ENCODE measurements at places on chromosomes 6 and 20. TPM values are rescaled to one million over a fixed set of nuclear protein-coding genes. Genes with fewer than 3 reads are reported as not detected.

The BPI gene
- total RNA-seq = not detected

DNA sequence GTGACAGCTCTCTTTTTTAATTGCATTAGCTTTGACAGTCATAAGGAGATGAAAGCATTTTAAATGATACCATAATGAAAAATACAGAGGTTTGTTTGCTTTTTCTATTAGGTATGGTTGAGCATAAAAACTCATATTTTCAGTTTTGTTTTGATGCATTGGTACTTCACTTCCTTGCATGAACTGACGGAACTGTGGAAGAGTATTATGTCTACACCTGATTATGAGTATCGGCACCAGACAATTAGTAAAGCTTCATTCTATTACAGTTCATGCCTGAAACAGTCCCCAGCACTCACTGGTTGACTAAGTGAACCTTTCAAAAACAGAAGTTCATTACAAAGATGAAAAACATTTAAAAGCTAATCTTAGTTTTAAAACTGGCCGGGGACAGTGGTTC lies 593.0 kb downstream of the GRIK2 start:
- no peak for ATAC-seq

The TBX18 gene
- 1.6 TPM for total RNA-seq

- no peak for ATAC-seq
Observed at GRCh38 chr6:67811239-67812037, 823.6 kb upstream of the ADGRB3 start.

DNA sequence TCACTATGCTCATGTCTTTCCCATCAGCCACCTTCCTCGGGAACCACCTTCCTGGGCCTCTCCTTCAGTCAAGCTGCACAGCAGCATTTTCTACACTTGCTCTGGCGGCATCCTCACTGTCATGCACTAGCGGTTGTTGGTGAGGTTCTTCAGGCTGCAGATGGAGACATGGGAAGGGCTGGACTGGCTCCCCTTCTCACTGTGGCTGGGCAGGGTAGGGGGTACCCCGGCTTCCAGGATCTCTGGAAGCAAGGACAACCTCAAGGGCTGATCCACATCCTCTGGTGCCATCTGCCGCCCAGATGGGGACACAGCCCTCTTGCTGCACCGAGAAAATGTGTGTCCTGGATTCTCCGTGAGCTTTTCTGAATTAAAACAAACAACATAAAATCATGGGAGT lies 180.1 kb upstream of the RNF24 start:
- ATAC-seq = no peak

- ATAC-seq = no peak
Observed at GRCh38 chr20:59351157-59352040, 51.0 kb downstream of the EDN3 start.

DNA sequence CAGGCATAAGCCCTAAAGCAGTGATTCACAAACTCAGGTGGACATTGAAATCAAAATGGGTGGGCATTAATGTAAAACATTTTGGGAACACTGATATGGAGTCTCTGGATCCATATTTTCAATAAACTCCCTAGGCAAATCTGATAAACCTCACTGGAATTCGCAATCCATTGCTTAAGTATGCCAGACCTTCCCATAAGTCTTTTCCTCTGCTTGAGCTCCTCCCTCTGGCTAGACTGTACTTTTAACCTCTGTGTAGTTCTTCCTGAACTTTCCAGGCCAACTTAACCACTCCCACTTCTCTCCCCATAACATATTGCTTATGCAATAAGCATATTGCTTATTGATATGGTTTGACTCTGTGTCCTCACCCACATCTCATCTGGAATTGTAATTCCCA lies 629.7 kb upstream of the IMPG1 start:
- no peak for ATAC-seq

- no peak for ATAC-seq
Observed at GRCh38 chr6:137810554-137811120, 56.4 kb upstream of the TNFAIP3 start.

The WFDC2 gene
- total RNA-seq = 9.3 TPM

The SRSF12 gene
- 1.4 TPM for total RNA-seq

DNA sequence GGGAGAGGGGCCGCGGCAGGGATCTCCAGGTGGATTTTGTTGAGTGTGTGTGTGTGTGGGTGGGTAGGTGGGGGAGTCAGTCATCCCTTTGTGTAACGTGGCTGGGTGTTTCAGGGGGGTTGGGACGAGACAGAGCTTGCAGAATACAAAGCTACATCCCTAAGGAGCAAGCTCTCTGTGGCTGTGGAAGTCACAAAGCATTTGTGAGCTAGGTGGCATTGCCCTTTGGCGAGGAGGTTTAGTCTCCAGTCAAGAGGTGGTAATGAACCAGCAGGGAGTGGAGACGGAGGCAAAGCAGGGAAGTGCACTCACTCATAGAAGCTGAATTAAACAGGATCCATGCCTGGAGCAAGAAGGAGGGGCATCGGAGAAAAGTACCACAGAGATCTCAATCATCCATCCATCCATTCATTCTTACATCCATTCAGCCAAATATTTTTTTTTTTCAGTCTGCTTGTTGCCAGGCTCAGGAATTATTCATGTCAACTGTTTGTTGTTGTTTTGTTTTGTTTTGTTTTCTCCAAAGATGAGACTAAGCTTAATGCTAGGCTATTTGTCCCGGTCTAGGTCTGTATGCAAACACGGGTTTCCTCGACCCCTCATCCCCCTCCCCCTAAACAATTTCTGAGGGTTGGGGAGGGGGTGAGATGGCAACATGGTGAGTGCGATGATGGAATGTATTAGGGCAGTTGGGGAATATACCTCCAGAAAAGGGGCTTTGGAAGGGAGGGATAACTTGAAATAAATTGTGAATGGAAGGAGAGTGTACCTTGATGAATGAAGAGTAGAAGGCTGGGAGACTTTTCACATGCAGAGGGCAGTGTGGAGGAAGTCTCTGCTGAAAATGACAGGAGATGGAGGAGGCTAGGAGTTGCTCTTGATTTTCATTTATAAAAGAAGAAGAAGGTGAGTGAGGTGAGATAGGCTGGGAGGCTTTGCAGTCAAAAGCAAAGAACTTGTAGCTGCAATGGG lies 1.0 kb downstream of the HCRTR2 start:
- ATAC-seq = no peak

The ALDH5A1 gene
- 3.1 TPM for total RNA-seq

The UBD gene
- total RNA-seq = not detected

DNA sequence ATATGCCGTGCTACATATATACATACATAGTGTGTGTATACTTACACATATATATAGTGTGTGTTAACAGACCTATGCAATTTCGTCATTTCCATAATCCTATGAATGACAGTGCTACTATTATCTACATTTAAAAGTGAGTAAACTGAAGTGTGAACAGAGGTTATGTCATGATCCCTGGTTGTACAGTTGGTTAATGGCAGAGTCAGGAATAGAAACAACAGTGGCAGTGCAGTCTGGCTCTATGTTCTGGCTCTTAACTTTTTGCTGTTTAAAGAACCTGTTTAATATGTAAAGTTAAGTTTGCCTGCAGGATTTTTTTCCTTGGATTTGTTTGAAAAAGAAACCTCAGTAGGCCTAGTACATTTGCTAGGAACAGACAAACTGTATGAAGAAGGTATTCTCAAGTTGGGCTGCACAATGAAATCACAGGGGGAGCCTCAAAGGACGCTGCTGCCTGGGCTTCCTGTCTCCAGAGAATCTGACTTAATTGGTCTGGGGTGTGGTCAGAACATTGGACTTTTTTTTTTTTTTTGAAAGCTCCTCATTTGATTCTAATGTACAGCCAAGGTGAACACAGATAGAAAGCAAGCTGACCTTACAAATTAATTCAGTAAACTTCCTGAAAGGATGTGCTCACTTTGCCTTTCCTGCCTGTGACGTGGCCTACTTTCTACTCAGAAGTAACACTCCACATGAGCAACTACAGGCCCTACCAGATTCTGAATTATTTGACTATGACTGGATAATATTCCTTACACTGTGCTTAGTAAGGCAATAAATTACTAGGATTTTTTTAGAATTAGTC lies 29.4 kb downstream of the PLCB1 start:
- peak; percentile 47 for ATAC-seq

DNA sequence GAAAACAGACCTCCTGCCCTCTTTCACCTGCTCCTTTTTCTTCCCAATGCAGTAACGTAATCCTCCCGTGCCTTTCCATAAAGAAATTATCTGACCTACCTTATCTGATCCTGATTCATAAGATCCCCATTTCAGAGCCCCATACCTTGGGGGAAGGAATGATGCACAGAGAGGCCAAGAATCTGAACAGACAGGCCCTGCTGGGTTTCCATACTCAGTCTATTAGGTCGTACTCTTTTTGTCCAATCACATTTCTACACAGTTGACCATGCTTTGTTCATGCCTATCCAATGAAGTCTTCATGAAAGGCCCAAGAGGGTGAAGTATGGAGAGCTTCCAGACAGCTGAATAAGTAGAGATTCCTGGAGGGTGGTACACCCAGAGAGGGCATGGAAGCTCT lies 25.3 kb downstream of the SRPK1 start:
- no peak for ATAC-seq

DNA sequence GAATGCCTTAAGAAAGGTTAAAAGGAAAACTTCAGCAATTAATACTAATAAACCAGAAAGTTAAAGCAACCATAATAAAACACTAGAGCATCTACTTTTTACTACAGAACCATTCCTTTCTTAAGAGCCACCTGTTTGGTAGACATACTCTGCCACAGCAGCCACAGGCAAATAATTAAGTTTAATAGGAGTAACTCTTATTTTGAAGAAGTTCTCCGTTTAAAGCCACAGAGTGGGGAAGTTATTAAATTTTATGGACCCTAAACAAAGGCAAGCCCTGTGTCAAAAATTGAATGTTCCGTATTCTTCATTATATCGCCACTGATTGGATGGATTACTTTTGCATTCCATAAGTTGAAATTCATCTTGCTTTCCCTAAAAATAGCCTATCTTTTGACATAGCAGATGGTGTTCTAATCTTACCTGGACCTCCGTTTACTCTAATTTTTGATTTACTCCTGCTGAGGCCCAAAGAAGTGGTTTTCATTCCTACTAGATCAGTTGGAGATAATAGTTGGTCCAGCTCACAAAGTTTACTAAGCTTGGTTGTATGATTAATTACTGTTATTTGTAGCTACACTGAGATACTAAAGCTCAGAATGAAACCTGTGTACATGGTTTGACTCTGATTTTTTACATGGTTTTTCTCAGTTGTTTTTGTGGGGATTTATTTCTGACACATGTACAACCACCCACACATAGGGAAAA lies 140.4 kb upstream of the SUPT3H start:
- ATAC-seq = no peak

DNA sequence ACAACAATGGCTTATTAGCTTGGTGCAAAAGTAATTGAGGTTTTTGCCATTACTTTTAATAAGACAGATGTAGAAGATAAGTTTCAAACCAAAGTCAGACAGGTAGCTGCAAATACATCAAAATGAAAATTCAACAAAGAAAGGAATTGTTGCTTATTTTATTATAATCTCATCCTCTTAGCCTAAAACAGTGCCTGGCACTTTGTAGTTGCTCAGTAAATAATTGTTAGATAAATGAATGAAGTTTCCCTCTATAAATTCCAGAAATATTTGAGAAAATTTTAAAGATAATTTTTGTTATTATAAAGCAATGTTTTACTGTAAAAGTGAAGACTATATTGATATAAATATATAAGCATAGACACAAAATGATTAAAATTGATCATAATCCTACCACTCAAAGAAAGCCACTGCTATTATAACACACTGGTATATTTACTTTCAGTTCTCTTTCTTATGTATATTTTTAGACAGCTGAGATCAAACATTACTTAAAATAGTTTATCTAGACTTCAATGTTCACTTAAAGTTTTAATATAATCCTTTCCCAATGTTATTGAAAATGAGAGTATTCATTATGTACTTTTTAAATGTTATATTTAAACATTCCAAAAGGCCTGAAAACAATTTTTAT lies 42.5 kb downstream of the SESN1 start:
- ATAC-seq = no peak

GRCh38 chr6:33854572-33855030 lies 50.8 kb upstream of the MLN start:
- ATAC-seq = no peak

The GABRR1 gene
- 0.31 TPM for total RNA-seq

DNA sequence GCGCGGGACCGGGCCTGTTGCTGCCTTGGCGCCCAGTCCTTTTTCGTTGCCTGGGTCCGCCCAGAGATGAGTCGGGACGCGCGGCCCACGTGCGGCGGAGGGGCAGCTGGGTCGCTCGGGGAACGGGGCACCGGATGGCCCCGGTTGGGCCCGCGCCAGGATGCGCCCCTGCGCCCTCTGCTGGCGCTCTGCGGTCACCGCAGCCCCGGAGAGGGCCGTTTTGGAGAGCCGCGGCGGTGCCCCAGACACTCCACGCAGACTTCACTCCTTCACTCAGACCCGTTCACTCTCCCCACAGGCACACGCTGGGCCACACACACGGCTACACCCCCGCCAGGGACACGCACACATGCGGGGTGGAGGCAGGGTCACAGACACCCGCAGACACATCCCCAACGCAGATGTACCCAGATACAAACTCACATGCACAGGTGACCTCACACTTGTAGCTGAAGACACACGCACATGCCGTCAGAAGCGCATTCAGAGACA lies 38.8 kb downstream of the SRC start:
- peak; percentile 82 for ATAC-seq

DNA sequence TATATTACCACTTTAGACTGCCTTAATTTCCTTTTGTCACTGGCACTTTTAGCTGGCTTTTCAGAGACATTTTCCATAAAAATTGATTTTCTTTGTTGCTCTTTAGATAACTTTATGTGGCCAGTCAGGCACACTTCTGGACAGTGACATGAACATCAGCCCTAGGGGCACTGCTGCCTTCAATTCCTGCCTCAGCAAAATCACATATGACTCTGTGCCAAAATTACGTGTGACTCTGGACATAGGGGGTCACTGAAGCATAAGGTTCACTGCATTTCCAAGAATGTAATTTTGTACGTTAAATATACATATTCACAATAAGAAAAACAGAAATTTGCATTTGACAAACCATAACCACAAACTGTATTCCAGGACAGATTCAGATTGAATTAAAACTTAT lies 66.5 kb downstream of the ESF1 start:
- no peak for ATAC-seq

The BTNL2 gene
- total RNA-seq = not detected

- ATAC-seq = no peak
Observed at GRCh38 chr6:13469693-13470092, 17.7 kb downstream of the GFOD1 start.

Measured in gastroesophageal sphincter (tissue), 4 donors.